ENCODE measurements at places on chromosomes 16 and 17.
A peak's percentile ranks its signal among the peaks of the same experiment; 100 is the strongest.

- DNase-seq, result peak; percentile 96
Measured at GRCh38 chr16:3127745-3128144, 7.1 kb upstream of the ZNF213 start.

GRCh38 chr17:7912927-7913524 lies 3.1 kb downstream of the RNF227 start:
- DNase-seq, result peak; percentile 66

DNA sequence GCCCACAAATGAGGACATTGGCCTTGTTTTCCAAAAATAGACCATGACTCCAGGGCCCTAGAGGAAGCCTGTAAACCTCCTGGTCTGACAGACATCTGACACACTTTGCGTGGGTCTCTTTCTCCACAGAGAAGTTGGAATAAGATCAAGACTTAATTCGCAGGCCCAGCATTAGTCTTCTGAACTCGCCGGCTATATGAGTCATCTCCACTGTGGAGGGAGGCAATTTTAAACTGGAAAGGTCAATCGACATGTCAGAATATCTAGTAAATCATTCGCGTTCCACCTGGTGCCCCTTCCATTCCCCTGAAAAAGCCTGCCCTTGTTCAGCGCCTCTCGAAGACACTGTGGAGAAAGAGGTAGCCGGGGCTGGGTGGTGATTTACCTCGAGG lies 140.1 kb downstream of the CLEC16A start:
- no peak for DNase-seq

DNA sequence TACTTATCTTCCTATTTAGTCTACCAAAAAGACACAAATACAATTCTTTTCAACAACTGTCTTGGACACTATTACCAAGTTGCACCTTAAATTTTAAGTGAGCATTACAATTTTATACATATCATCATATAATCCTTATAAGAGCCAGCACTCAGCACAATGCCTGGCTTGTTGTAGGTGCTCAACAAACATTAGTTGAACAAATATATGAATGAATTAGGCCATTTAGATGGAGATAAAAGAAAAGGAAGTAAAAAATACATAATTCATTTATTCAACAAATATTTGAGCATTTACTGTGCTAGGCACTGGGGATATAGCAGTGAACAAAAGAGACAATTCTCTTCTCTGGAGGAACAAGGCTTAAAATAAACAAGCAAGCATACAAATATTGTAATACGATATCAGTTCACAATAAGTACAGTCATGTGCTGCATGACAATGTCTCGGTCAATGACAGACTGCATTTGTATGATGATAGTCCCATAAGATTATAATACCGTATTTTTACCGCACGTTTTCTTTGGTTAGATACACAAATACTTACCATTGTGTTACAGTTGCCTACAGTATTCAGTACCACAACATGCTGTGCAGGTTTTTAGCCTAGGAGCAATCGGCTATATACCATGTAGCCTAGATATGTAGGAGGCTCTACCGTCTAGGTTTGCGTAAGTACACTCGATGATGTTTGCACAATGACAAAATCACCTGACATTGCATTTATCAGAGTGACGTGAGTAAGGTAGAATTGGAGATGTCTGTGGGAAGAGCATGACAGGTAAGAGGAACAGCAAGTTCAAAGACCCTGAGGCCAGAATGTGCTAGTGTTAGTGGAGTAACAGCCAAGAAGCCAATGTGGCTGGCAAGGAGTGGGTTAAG lies 86.4 kb upstream of the HS3ST2 start:
- no peak for DNase-seq

GRCh38 chr17:74790161-74791058 lies 14.3 kb upstream of the NAT9 start:
- no peak for DNase-seq

All from NCI-H146 (cell line).